ENCODE measurements at places on chromosomes 12 and 14. TPM values are rescaled to one million over a fixed set of nuclear protein-coding genes. Genes with fewer than 3 reads are reported as not detected.

GRCh38 chr12:46908236-46908935 lies 82.6 kb upstream of the SLC38A4 start:
- no peak for DNase-seq

The ALG10 gene
- total RNA-seq = 21.0 TPM

DNA sequence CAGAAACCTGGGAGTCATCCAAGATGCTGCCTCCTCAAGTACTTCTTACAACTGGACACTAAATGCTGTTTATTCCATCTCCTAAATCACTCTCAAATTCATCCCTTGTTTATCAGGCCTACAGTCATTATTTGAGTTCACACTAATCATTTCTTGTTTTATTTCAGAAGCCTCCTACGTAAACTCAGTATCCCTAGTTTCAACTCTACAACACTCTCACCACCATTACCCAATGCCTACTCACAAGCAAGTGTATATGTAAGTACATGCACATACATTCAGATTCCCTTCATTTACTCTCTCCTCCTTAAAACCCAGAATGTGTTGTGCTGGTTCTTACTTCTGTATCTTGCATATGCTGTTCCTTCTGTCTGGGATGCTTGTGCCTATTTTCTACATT lies 43.0 kb downstream of the DDHD1 start:
- no peak for DNase-seq

DNA sequence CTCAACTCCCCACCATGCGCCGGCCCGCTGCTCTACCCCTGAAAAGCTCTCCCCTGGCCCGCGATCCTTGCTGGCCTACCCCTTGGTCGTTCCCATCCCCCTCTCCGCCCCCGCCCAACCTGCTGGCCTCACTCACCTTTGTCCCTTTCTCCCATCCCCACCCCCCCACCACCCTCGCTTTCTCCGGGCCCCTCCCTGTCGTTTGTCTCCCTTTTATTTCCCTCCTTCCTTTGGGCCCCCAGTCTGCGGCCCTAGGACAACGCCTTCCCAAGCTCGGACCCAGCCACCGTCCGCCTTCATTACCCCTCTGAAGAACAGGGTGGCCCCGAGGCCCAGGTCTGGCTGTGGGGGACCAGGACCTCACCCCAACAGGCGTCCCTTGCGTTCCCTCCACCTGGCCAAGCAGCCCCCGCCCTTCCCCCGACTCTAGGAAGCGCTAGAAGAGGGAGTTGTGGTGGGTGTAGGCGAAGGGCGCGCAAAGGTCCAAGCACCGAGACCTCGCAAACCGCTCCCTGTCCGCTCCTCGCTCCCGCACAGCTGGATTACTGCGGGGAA lies 6.9 kb upstream of the SLC7A7 start:
- no peak for DNase-seq

GRCh38 chr12:96501133-96501761 lies 11.9 kb downstream of the CFAP54 start:
- DNase-seq = no peak
